ENCODE measurements at places on chromosomes 1 and 21.
A peak's percentile ranks its signal among the peaks of the same experiment; 100 is the strongest.

DNA sequence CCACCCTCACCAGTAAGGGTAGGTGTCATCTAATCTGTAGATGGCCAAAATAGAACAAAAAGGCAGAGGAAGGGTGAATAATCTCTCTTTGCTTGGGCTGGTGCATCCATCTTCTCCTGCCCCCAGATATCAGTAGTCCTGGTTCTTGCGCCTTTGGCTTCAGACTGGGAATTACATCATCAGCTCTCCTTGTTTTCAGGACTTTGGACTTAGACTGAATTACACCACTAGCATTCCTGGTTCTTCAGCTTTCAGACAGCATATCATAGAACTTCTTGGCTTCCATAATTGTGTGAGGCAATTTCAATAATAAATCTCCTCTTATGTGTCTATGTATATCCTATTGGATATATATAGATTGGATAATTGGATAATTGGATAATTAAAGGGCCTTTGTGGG is 403.0 kb upstream of the USP24 start:
- DNase-seq = no peak

GRCh38 chr1:111768023-111768422 is 12.3 kb downstream of the DDX20 start:
- DNase-seq = no peak

GRCh38 chr1:161439280-161440232 is 65.7 kb upstream of the FCGR2A start:
- DNase-seq = peak; percentile 59

DNA sequence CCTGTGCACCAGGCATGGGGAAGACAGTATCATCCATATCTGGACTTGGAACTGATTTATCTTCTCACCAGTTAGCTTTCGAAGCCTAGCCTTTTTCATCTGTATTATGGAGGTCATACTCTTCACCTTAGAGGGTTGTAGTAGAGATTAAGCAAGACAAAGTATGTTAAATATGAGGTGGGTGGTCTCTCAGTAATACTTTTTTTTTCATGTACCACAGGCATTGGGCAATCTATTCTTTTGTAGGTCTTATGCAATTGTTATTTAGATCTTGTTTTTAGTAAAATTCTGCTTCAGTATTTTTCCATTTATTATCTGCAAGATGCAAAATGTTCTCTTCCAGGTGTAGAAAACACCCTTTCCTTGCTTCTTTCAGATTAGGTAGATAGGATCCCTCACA is 35.2 kb upstream of the OR2B11 start:
- no peak for DNase-seq

- DNase-seq = no peak
These were observed 204.9 kb downstream of the VAV3 start for GRCh38 chr1:107760065-107760464.

DNA sequence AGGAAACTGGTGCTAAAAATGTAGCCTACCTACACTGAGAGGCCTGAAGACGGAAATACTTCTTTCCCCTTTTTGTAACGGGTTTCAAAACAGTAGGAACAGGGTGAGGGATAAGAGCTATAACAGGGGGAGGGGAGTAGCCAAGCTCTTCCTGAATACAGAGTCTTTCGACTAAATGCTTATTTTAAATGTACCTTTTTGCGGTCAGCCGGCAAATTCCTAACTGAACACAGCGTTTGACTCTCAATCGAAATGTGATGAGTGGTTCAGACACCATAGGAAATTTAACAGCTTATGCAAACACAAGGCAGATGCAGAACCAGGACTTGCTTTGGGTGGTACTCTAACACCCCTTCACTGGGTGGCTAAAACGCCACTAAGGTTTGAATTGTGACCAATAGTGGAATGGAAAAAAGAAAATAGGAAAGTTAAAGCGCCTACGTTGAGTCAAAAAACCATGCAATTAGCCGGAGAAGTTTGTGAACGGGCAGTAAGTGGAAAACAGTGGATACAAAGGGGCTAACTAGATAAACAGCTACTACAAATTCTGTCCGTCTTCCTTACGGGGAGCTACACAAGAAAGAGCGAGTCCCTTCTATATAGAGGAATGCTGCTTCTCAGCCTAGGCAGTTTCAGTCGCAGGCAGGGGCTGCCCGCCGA is 1.7 kb downstream of the EGLN1 start:
- no peak for DNase-seq

DNA sequence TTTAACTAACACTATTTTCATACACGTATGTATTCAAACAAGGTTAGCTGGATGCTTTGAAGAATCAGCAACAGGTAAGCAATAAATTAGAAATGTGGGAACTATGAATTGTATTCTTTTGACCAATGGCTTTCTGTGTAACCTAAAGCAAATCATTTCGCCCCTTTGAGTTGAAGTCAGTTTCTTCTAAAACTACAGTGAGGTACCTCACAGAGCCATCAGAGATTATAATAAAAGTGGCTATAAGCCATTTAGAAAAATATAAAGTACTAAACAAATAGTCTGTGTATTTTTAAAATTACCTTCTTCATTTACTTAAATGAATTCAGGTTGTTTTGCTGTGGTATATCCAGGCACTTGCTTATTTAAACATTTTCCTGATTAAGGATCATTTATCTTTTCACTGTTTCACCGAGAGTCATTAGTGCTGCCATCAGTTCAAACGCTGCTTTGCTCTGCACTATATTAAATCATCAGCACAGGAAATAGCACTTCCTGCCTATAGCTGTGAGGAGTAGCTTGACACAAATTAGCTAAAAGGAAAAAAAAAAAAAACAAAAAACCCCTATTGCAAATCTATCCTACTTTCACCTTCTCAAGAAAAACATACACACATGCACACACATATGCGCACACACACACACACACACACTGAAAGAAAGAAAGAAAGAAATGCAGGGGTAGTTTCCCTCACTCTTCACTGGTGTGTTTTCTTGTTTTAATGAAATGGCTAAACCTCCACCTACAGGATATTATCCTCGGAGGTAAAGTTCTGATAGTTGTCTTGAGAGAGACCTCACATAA is 39.8 kb upstream of the C1orf105 start:
- DNase-seq = peak; percentile 38

DNA sequence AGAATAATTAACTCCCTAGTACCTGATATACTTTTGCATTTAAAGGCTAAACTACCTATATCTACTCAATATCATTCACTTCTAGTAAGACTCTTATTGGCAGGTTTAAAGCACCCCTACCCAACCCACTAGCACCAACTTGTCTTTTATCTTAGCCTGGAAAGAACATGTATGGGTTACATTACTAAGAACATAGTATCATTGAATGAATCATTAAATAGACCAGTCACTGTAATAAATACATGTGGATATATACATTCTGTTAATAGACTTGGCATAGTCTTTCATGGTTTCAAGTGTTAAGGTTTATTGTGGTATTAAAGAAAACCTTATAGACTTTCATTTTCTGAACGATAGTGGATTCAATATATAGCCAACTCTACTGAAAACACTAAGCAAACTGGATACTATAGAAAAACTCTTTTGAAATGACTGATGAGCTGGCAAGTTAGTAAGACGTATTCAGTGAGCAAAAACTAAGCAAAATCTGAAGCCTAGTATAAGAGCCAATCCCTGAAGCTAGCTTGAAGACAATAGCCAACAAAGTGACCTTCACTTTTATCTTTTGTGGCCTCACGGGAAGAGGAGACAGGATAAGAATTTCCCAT is 10.3 kb downstream of the HIVEP3 start:
- no peak for DNase-seq

GRCh38 chr1:63976006-63976405 is 202.2 kb downstream of the ROR1 start:
- no peak for DNase-seq

- DNase-seq = no peak
These were observed 14.4 kb upstream of the VPS26C start for GRCh38 chr21:37281579-37281978.

DNA sequence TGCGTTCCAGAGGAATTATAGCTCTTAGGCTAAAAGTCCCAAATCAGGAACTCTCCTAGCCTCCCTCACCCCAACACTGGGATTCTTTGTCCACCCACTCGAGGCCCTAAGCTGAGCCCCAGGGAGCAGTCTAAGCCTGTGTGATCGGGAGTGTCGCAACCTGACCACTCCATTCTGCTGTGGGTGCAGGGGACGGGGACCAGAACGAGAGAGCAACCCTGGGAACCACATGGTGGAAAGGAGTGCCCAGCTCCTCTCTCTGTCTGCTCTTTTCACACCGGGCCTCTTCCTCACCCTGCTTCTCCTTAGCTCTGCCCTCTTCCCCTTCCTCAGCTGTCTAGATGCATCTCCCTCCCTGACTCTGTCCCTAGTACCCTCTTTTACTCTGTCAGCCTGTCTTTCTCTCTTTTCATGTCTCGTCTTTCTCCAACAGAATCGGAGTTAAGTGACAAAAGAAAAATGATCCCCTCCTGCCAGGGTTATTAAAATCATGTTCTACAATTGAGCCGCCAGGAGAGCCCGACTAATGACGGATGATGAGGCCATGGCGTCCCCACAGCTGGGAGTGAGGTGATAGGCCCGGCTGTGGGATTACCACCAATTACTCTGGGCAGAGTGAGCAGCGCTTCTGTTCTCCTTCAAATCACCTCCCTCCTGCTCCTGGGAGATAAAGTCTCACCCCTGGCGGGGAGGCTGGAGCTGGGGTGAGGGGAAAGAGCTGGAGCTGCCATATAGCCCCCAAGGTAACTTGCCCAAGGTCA is 34.5 kb upstream of the CSF3R start:
- DNase-seq = no peak

DNA sequence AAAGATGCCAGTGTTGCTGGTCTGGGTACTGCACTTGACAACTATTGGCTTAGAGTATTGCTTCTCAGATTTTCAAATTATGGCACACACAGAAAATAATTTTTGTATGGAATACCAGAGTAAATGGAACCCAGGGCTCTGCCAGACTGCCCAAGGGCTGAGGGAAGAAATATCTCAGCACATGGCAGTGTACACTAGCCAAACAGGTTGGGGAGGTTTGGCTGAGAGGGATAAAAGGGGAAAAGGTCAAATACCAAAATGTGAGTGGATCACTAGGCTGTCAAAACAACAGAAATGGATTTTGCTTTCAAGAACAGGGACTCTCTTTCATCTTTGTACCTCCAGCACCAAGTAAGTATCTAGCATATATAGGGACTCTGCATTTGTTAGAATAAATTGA is 3.0 kb upstream of the RGS8 start:
- no peak for DNase-seq

GRCh38 chr21:46618738-46619379 is 14.0 kb upstream of the S100B start:
- DNase-seq = no peak

- no peak for DNase-seq
These were observed 70.4 kb upstream of the BACH1 start for GRCh38 chr21:29228306-29228705.

DNA sequence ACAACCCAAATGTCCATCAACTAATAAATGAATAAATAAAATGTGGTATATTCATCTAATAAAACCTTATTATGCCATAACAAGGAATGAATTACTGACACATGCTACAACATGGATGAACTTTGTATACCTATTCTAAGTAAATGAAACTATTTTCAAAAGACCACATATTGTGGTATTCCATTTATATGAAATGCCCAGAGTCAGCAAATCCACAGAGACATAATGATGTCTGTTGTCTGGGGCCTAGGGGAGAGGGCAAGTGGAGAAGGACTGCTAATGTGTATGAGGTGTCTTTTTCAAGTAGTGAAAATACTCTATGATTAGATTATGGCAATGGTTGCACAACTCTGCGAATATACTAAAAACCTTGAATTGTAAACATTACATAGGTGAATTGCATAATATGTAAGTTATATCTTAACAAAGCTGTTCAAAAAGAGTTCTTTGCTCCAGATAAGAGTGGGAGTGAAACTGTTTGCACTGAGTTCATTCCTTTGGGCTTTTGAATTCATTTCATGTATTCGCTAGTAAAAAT is 464.2 kb downstream of the NUF2 start:
- no peak for DNase-seq

GRCh38 chr21:39319251-39319756 is 5.9 kb upstream of the BRWD1 start:
- DNase-seq = no peak

DNA sequence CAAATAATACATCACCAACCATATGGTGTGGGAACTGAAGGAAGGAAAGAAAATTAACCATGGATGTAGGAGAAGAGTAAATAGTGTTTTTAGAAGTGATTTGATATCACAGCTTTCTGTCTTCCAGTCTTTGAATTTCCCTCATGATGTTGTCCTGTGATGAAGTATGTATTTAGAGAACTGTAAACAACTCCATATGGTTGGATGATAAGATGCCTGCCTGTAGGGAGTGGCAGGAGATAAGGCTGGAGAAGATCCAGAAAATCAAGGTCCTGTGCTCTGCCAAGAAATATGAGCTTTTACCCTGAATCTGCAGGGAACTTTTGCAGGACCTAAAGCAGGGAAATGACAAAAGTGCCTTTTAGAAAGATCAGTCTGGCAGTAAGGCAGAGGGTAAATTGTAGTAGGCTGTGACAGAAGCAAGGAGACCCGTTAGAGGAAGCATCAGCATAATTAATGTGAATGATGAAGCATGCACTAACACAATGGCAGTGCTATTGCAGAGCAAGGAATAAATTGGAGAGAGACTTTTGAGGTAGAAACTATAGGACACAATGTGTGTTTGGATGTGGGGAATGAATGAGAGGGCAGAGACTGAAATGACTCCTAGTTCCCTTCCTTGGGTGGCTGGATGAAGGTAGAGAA is 21.9 kb downstream of the CEPT1 start:
- no peak for DNase-seq

- no peak for DNase-seq
These were observed 44.7 kb downstream of the SLC37A1 start for GRCh38 chr21:42558368-42558767.

- no peak for DNase-seq
These were observed 136.4 kb downstream of the AKT3 start for GRCh38 chr1:243713470-243714186.

DNA sequence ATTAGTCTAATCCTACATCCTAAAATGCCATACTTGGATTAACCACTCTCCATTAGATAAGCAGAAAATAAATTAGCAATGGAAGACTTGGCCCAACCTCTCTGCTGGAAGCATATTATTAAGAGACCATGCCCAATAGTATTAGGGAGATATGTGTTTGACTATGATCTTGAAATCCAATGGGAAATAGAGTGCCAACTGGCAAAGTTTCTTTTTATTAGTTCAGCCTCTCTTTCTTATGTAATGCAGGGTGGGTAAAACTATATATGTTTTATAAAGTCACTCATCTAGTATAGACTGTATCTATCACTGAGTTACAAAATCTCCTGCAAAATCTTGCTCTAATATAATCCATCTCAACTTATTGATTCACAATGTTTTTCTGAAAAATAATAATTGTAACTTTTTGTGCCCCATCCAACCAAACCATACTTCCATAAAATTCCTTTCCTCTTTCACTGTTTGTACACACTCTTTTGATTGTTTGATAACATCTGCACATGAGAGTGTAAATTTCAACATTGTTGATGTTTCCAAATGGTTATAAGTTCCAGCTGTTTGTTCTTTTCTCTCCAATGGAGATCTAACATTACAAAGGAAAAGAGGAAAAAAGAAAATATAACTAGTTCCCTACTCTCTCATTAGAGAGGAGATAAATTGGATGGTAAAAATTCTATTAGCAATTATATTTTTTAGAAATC is 408.1 kb upstream of the ADGRL2 start:
- no peak for DNase-seq

Measured in GM20000 (cell line).